ENCODE measurements at places on chromosomes 7 and 10.

DNA sequence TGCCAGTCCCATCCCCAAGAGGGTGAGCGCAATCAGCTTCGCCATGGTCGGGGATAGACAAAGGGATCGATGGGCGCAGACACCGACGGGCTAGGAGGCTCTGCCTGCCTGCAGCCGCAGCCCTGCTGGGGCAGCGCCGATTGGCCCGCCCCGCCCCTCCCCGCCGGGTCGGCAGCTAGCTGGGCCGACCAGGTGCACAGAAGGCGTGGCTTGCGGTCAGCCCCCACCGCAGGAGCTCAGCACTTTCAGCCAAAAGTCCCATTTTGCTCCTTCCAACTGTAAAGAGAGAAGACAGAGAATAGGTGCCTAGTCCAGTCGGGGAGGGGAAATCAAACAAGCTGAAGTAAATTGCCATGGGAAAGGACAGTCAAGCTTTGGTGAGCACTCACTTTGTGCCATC is at the start of gene PON1:
TSS of gene PON1 (minus strand) at position 102 of the 400 bp plus-strand sequence. CDS start at position 45, 57 bp downstream.
- no peak for DNase-seq

- DNase-seq, result no peak
These were observed 197.4 kb downstream of the ELMO1 start for GRCh38 chr7:37251222-37251621.

- DNase-seq, result no peak
These were observed 13.7 kb upstream of the USP6NL start for GRCh38 chr10:11625019-11625735.

GRCh38 chr7:130303982-130304381 is 11.0 kb downstream of the CPA4 start:
- DNase-seq, result no peak

DNA sequence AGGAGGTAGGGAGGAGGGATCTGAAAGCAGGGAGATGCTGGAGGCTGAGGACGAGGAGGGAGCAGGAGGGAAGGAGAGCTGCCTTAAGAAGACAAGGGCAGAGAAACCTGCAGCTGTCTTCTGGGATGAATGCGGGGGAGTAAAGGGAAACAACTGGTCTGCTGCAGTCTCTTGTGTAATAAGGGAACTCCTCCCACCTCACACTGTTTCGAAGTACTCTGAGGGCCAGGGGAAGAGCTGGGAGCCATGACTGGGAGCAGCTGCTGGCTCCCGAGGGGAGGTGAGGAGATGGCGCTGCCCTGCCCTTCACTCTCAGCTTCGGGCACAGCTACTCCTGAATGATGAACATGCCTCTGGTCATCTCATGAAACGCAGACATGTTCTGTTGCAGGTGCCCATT is 65.1 kb downstream of the CLEC2L start:
- DNase-seq, result peak; percentile 51

DNA sequence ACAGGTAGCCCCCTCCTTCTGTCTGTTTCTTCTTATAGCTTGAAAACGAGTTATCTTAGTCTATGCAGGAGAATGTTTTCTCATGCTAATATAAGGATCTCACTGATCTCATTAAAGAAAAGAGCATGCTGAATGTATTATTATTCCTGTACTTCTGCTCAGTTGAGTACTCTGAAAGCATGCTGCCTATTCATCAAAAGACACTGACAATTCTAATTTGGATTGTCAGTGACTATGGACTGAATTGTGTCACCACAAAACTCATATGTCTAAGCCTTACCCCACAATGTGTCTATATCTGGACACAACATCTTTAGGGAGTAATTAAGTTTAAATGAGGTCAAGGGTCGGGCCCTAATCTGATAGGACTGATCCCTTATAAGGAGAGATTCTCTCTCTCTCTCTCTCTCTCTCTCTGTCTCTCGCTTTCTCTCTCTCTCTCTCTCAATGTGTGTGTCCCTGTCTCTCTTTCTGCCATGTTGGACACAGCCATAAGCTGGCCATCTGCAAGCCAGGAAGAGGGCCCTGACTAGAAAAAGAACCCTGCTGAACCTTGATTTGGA is 98.4 kb downstream of the GNAT3 start:
- no peak for DNase-seq

DNA sequence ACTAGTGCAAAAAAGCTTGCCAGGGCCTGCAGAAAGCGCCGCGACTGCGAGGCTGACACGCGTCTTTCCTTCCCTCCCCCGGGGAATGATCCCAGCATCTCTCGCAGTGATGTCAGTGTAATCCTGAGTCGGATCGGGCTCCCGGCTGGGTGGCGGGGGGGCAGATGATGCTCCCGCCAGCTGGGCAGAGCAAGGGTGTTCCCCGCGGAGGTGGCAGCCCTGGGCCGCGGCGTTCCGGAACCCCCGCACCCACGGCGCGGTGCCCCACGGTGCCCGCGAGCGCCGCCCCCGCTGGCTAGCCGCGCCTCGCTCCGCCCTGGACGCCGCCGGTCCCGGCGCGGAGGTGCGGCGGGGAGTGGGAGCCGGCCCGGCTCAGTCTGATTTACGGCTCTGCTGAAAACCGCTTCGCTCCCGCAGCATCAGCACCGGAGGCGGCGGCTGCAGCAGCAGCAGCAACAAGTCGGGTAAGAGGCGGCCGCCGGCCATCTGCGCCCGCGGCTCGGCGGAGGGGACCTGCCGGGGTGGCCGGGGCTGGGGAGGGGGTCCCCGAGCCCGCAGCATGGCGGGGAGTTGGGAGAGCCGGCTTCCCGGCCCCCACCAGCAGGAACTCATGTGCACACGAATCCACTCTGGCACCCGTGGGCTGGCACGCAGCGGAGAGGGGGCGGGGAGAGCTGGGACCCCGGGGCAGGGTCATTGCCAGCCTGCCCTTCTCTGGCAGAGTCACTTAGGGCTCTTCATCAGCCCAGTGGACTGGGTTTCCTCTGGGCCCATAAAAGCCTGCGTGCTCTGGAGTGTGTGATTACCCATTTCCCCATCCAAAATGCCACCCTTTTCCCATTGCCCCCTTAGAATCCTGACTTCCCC is at the start of gene ZNF365:
TSS of gene ZNF365 (plus strand) at position 375 of the 867 bp plus-strand sequence. CDS start 1,825 bp downstream, outside the sequence.
- DNase-seq, result peak; percentile 45

DNA sequence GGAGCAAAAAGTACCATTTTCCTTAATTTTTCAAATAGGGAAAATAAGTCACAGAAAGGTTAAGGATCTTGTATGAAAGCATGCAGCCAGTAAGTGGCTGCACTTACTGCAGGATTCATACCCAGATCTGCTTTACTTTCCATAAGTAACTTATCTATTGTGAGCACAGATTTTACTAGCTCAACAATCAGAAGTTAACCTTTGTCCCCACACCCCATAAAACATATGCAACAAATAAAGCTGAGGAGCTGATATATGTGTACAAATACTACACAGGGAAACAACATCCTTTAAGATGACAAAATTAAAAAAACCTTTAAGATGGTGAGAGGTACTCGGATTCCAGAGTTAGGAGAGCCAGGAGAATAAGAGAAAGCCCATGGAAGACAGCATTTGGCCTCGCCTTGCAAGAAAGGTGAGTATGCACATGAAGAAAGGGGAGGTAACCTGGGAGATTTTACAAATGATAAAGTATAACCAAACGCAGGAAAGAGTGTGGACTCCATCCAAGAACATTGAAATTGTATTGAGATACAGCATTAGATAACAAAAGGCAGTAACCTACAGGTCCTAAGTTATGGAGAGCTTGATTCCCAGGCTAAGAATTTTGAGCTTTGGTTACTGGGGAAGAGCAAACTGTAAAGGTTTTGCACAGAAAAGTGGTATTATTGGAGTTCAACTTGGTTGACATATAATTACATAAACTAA is 87.1 kb downstream of the ITGB8 start:
- DNase-seq, result no peak

DNA sequence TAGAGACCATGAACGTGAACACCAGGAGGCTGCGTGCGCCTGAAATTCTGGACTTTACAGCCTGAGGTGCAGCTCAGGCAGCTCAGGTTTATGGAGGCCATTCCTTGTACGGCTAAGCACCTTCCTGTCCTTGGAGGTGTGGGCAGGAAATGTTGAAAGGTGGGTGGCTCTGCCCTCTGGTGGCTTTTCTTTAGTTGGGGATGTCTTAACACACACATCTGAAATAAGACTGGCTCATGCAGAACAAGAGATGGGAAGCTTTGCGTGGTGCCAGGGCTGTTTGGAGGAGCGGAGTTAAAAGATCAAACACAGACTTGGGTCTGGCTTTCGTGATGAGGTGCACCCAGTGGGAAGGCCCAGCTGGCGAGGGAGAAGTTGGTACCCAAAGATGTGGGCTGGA is 64.1 kb downstream of the DOCK1 start:
- peak; percentile 8 for DNase-seq

- no peak for DNase-seq
These were observed at the start of the genes ATP6V0A4 and TMEM213 for GRCh38 chr7:138797715-138798320. ATP6V0A4 (minus strand) TSS chr7:138798196; CDS start chr7:138771247, 26,949 bp downstream. TMEM213 (plus strand) TSS chr7:138797994; CDS start chr7:138798105, 111 bp downstream.

GRCh38 chr7:80287400-80288174 is 153.0 kb downstream of the GNAI1 start:
- DNase-seq, result no peak

- no peak for DNase-seq
These were observed 276.9 kb upstream of the NEBL start for GRCh38 chr10:21173802-21174714.

DNA sequence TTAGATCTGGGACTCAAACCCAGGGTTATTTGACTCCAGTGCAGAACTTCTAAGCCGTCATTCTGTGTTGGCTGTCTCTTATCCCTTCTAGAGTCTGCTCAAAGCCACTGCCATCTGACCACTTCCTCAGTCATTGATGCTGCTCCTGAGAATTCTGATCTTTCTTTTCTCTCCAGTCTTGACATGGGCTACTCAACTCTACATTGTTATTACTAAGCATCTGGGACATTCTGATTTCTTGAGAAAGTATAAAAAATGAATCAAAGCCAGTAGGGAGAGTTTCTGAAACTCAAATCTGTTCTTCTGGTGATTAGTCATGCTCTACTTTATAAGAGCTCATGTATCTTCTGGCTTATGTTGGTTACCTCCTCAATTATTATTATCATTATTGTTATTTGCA is 48.7 kb downstream of the ANK3 start:
- no peak for DNase-seq

GRCh38 chr10:44769450-44769849 is 141.7 kb upstream of the TMEM72 start:
- no peak for DNase-seq

DNA sequence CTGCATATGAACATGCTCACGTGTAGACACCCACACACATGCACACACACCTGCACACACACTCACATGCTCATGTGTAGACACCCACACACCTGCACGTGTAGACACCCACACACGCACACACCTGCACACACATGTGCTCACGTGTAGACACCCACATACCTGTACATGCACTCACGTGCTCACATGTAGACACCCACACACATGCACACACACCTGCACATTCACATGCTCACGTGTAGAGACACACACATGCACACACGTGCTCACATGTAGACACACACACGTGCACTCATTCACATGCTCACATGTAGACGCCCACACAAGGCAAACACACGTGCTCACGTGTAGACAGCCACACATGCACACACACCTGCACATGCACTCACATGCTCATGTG is 275.8 kb downstream of the PTPRN2 start:
- no peak for DNase-seq

- peak; percentile 63 for DNase-seq
These were observed 5.8 kb downstream of the ZNF365 start for GRCh38 chr10:62380016-62380415.

DNA sequence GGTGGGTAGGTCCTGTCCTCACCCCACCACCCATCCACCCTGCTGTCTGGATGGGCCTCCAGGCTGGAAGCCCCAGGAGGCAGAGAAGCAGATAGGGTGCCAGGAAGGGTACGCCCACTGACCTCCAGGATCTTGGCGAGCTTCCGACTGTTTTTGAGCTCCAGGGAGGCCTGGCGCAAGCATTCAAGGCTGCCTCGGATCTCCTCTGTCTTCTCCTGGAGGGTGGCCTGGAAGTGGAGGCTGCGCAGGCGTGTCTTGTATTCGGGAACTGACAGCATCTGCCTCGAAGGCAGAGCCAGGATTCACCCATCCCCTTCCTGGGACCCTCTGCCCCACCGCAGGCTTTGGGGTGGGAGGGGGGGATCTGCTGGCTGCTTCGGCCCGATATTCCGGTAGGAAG is 48.4 kb downstream of the GRID2IP start:
- DNase-seq, result no peak
